SHP77 (cell line): ENCODE measurements at places on chromosomes 3 and 15.

DNA sequence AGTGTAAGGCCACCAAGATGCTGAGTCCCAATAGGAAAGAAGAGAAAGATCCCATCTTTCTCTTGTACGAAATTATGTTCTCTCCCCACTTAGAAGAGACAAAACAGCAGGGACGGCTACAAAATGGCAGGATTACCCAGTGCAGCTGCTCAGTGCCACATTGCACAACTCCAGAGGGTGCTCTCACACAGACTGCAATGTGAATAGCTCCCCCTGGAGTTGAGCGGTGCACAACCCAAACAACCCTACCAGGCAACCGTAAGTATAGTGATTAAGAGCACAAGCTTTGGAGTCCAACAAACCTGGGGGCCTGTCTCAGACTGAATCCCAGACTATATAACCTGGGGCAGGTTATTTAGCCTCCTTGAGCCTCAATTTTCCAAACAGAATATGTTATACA lies 3.1 kb upstream of the BHLHE40 start:
- DNase-seq: peak; percentile 87

GRCh38 chr3:152281133-152281713 lies 12.5 kb downstream of the MBNL1 start:
- DNase-seq: no peak

DNA sequence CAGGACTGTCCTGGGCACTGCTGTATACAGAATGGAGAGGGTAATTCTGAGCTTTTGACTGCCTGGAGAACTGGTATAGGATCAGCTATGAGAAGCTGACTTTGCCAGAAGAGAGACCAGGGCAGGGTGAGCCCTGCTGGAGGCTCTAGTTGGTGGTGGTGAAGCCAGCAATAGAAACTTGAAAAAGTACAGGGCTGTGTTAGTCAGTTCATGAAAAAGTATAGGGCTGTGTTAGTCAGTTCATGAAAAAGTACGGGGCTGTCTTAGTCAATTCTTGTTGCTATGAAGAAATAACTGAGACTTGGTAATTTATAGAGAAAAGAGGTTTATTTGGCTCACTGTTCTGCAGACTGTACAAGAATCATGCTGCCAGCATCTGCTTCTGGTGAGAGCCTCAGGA lies 63.5 kb upstream of the C2CD4B start:
- DNase-seq: no peak

DNA sequence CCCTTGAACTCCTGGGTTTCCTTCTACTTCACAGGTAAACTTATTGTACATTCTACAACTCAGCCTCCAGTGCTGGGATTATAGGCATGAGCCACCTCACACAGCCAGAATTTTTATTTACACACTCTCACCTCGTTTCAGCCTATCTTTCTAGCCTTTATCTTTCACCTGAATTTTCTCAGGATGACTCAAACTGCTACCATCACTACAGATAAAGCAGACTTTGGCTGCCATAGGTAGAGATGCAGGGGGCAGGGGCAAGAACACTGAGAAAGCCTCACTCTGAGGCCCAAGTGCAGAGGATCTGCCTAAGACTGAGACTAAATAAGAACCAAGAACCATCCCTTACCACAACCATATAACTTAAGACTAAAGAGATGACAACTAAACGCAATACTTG lies 59.0 kb downstream of the ETFA start:
- no peak for DNase-seq

- DNase-seq: no peak
Measured at GRCh38 chr3:32502946-32503286, 264 bp upstream of the CMTM6 start.

DNA sequence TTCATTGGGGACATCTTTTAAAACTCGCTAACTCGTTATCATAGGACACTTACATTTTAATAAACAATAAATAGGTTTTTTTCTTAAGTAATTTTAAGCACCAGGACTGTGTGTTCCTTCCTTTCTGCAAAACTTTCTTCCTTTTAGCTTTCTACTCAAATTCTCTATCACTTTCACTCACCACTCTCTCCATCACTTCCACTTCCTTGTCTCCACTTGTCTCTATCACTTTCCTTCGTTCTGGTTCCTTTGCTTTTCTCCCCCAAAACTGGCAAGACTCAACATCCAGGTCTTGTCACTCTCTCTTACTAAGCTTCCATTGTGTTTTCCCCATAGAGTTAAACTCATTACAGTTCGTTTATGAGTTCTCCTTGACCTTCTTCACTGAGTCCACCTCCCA lies 99.0 kb downstream of the ZPLD1 start:
- DNase-seq: no peak

GRCh38 chr3:24017305-24017704 lies 72.2 kb downstream of the NR1D2 start:
- no peak for DNase-seq

- no peak for DNase-seq
Measured at GRCh38 chr3:46580675-46581074, 14.6 kb upstream of the LRRC2 start.

GRCh38 chr3:12515631-12516030 lies 29.7 kb downstream of the MKRN2OS start:
- DNase-seq: no peak

DNA sequence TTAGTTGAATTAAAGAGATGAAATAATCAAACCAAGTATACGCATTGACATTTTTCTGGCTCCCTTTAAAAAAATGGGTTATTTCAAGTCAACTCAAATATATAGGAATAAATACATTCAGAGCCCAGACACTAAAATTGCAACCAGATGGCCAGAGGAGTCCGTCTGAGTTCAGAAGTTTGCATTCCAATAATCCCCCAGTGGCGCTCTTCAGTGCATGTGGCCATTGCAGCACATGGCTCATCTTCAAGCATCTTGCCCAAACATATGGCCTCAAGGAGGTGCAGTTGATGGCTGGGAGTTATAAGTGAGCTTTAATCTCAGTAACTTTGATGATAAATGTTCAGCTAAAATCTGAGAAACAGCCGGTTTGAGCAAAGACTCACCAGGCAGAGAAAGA lies 295.8 kb upstream of the LRRN1 start:
- no peak for DNase-seq

- no peak for DNase-seq
Measured at GRCh38 chr3:115848641-115849040, 225.3 kb downstream of the GAP43 start.
